ENCODE measurements at places on chromosomes 13 and 19. TPM values are rescaled to one million over a fixed set of nuclear protein-coding genes. Genes with fewer than 3 reads are reported as not detected.
A peak's percentile ranks its signal among the peaks of the same experiment; 100 is the strongest.

DNA sequence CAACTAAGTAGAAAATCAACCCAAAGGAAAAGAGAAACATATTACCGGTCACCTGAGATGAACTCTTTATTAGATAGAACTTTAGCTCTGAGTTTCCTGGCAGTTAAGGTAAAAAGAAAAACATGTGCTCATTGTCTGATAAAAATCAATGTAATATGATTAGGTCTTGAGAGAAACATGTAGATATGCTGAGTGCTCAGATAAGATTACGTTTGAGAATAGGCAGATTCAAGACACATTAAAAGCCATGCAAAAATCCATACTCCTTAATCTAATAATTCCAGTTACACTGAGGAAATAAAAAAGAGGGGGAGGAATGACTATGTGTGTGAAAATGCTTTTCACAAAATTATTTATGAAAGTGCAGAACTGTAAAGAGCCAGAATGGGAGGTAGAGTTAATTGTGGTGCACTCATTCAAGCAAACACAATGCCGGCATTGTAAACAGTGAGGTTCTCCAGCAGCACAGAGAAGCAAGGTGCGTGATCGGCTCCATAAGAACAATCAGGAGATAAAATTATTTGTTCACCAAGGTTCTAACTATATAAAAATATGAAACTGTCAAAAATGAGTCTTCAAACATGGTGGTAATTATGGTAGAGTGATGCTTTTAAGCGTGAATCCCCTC lies 88.8 kb downstream of the MBNL2 start:
- DNase-seq = no peak

GRCh38 chr13:77387607-77388200 lies 60.8 kb upstream of the MYCBP2 start:
- DNase-seq = peak; percentile 24

DNA sequence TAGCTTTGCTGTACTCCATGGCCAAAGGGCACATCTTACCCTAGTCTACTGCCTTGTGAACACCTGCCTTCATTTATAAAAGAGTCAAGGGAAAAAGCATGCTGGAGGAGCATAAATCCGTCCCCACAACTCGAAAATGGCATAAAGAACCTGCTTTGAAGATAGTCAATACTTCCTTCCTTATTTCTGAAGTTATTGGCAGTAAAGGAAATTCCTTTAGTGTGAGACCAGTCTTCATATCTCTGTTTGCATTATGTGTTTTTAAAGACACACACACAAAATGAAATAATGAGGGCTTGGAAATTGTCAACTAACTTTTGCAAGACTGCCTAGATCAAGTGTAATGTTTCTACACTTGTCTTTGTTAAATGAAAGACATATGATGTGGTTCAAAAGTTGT lies 408.4 kb downstream of the SPRY2 start:
- DNase-seq = no peak

GRCh38 chr13:71830736-71831135 lies 36.3 kb downstream of the DACH1 start:
- no peak for DNase-seq

- DNase-seq = peak; percentile 29
Measured at GRCh38 chr13:112967686-112968379, 1.2 kb upstream of the MCF2L start.

DNA sequence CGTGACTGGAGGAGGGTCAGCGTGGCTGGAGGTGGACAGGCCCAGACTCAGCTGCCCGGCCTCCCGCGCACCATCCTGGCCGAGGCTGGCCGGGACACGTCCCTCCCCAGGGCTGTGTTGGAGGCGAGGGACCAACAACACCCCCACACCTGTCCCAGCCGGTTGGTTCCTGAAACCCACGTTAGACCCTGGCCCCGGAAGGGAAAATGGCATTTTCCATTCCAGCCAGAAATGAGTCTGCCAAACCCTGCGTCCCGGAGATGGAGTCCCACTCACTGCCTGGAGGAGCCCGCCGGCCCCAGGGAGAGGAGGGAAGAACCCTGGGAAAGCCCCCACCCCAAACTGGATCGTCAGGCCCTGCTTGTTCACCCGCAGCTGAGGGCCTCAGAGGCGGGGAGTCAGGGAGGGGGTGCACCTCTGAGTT lies 4.8 kb upstream of the WDR18 start:
- no peak for DNase-seq

DNA sequence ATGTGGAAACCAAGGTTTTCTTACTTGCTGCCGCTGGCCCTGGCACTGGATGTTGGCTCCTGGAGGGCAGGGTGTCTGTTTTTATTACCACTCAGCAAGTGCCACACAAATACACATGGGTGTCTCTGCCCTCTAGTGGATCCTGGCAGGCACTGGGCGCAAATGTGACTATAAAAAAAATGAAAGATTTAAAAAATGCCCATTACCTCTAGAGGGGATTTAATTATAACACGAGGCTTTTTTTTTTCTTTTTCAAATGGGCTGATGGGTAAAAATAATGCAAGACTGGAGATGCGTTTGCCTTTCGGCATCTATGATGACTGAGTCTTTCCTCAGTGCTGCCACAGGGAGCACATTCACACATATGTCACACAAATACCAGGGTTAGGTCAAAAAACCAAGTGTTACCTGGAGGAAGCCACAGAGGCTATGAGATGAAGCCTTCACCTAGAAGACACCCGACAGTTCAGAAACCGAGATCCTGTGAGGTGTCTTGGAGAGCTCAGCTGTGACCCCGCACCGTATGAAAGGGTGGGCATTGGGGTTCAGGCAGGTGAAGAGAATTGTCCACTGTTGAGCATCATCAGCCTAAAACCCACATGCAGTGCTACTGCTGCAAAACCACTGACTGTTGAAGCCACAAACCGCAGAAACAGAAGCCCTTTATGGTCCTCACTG lies 25.7 kb downstream of the CHAMP1 start:
- peak; percentile 74 for DNase-seq

DNA sequence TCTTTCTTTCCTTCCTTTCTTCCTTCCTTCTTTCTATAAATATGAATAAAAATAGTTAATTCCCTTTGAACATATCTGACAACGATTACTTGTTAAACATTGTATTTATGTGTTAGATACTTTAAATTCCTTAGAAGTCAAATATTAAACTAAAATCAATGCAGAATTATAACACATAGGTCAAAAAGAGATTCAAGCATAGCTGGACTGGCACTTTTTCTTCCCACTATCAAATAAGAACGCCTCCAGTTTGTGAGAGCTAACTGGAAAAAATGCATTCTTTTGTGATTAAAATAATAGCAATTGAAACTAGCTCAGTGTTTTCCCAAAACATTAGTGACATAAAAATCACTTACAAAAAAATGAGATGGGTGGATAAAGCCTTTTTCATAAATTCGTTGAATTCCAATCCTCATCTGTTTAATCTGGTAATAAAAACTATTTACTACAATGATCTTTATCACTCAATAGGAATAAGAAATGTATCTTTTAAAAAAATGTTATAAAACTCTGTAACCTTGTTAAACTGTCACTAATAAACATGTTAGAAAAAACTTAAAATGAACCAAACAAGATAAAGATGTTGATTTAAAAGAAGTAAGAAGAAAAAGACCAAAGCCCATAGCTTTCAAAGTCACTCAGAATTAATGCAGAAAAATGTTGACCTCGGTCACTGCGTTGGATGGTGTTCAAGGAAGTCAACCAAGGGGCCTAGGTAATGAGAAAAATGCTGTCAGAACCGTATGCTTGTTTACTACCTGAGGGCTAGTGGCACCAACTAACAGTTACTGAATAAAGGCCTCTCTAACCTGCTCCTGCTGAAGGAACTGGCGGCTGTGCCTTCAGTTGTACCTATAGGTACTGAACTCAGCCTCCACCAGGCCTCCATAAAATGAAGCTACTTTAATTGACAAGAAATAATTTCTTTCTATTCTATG lies 1039.5 kb upstream of the SLC10A2 start:
- DNase-seq = no peak

DNA sequence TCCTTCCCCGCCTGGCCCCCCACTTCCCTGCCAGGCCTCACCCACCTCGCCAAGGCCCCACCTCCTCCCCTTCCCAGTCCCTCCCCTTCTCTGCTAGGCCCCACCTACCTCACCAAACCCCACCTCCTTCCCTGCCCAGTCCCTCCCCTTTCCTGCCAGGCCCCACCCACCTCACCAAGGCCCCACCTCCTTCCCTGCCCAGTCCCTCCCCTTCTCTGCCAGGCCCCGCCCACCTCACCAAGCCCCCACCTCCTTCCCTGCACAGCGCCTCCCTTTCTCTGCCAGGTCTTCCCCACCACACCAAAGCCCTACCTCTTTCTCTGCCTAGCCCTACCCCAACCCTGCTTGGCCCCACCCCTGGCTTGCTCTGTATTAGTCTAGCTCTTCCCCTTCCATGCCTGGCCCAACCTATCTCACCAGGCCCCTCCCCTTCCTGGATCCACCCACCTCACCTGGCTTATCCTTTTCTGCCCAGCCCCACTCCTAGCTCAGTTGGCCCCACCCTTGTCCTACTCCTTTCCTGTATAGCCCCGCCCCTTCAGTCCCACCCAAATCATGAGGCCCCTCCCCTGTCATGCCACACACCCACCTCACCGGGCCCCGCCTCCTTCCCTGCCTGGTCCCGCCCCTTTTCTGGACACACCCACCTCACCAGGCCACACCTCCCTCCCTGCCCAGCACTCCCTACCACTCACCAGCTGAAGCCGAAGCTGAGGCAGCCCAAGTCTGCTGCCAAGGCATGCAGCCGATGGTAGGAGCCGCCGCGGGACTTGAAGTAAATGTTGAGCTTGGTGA lies 16.2 kb downstream of the CERS1 start:
- DNase-seq = peak; percentile 44

DNA sequence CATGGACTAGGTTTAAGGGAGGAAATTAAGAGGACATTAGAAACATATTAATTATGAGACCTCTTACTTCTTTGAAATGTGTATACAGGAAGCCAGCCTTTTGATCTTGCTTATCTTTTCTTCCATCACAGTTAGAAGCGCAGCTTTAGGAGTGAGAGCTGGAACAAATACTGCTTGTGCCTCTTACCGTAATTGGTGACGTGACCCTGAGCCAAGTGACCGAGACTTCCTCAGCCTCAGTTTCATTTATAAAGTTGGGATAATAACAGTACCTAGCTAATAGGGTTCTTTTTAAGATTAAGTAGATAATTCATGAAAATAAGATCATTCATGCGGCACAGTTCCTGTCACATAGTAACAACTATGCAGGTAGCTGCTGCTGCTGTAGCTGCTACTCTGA lies 18.5 kb downstream of the FREM2 start:
- DNase-seq = no peak

GRCh38 chr13:27296496-27296895 lies 25.9 kb downstream of the RASL11A start:
- DNase-seq = no peak

- DNase-seq = peak; percentile 91
Measured at GRCh38 chr19:17333611-17334413, 843 bp downstream of the ANO8 start.

DNA sequence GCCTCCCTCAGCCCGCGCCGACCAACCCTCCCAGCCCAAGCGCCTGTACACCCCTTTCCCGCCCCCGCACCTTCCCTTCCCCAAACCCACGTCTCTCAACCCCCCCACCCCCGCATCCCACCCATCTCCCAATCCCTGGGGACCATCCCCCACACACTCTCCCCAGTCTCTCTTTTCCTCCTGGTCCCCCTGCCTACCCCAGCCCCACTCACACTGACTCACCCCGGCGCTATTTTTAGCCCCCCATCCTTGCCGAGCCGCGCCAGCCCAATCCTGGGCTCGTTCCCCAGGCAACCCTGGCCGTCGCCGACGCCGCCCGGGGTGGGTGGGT lies 11.7 kb downstream of the CIC start:
- DNase-seq = peak; percentile 77

GRCh38 chr19:53865523-53865917 lies 2.2 kb upstream of the MYADM start:
- DNase-seq = peak; percentile 80

DNA sequence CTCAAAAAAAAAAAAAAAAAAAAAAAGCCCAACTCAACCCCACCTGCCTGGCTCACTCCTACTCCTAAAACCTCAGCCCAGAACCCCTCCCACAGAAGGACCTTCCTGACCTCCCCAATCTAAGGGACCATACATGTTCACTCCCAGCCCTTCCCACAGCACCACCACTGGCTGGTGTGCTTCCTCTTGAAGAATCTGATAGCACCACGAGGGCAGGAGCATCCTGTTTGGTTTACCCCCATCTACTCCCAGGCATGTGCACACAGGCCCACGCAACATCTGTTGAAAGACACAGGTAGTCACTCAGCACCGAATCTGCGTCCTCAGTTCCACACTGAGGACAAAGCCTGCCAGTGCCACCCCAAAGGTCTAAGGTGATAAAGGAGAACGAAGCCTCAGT lies 8.2 kb downstream of the LATS2 start:
- DNase-seq = no peak

DNA sequence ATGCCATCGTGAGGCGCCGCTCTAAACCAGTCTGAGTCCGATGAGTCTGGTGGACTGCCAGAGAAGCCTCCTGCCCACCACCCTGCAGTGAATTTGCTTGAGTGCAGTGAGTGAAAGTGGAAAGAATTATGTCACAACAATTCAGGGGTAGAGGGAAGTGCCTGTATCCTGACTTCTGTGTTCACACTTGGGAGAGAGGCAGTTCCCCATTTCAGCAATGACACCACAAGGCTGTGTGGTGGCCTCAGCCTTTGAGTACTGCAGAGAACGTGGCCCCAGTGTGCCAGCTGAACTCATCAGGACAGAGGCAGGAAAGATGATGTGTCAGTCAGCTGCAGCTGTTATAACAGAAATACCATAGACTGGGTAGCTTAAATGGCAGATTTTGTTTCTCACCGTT lies 155.6 kb downstream of the COG6 start:
- no peak for DNase-seq

GRCh38 chr13:33199289-33199850 lies 86.2 kb downstream of the STARD13 start:
- DNase-seq = no peak

GRCh38 chr13:44399074-44399473 lies 25.4 kb downstream of the SERP2 start:
- DNase-seq = no peak

DNA sequence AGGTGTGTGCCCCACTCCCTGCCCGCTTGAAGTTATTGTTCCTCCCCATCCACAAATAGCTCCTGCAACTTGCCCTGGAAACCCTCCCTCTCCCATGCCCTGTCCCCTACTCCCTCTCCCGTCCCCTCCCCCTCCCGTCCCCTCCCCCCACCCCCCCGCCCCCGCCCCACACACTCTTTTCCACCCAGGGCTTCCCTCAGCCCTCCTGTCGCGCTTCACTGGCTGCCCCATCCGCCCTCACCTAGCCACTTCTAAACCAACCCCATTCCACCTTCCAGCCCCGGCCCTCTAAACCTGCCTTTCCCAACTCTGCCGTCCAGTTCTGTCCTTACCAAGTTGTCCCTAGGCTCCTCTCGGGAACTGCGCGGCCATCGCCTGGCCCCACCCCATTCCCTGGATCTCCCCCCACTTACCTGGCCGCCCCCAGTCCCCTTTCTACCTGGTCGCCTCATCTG lies 993 bp downstream of the RGL3 start:
- DNase-seq = no peak

Gene MYO1F
- 0.54 TPM for total RNA-seq

Gene SYNGR4
- not detected for total RNA-seq

Gene TUBGCP3
- total RNA-seq = 12.0 TPM

Gene HSD11B1L
- 23.8 TPM for total RNA-seq

Gene FFAR2
- total RNA-seq = not detected

Gene ZSCAN1
- total RNA-seq = not detected

Gene IL4I1
- not detected for total RNA-seq

Gene PLIN4
- total RNA-seq = not detected

Gene BCL3
- total RNA-seq = 11.3 TPM

Gene DCT
- total RNA-seq = not detected

Gene TTC9B
- not detected for total RNA-seq

Gene DAND5
- total RNA-seq = not detected

Gene SIGLEC8
- not detected for total RNA-seq

Gene NCR1
- not detected for total RNA-seq

Gene ADPRHL1
- 1.4 TPM for total RNA-seq

Gene IZUMO2
- total RNA-seq = not detected

Gene ZNF77
- 0.76 TPM for total RNA-seq

Data from GM23248 (cell line).